MCF 10A (cell line): ENCODE measurements at places on chromosomes 5 and 9. TPM values are rescaled to one million over a fixed set of nuclear protein-coding genes. Genes with fewer than 3 reads are reported as not detected.

- DNase-seq, result peak; percentile 86
Observed at GRCh38 chr9:137150617-137151457, 11.9 kb downstream of the GRIN1 start.

DNA sequence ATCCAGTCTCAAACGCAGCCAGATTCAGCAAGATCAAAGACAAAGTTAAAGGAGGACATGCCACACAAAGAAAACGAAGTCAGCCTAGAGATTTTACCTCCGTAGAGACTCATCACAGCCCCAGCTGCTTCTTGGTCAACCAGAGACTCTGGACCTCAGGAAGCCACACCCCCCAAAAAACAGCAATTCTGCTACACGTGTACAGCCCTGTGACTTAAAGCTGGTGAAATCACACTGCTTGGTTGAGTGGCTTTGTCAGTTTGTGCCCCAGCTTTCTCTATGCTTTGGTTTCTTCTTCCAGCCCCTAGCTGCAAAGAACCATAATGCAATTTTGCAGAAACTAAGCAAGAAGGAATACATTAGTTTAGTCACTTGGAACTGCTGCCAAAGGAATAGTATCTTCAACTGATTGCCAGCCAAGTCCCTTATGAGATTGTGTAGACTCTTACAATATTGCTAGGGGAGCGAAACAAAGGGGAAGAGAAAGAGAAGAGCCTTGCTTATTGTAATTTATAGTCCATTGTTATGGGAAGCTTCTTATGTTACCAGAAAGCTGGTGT is 158.8 kb upstream of the ZNF462 start:
- no peak for DNase-seq

SHOC1 gene
- 0.09 and 0.15 TPM in 2 replicates for total RNA-seq

- peak; percentile 21 for DNase-seq
Observed at GRCh38 chr5:157308836-157309465, 43.0 kb downstream of the CYFIP2 start.

SPOCK1 gene
- 34.3 and 61.6 TPM in 2 replicates for total RNA-seq

IL5 gene
- total RNA-seq, result not detected in 2 replicates

BTNL8 gene
- total RNA-seq, result not detected in 2 replicates

DNA sequence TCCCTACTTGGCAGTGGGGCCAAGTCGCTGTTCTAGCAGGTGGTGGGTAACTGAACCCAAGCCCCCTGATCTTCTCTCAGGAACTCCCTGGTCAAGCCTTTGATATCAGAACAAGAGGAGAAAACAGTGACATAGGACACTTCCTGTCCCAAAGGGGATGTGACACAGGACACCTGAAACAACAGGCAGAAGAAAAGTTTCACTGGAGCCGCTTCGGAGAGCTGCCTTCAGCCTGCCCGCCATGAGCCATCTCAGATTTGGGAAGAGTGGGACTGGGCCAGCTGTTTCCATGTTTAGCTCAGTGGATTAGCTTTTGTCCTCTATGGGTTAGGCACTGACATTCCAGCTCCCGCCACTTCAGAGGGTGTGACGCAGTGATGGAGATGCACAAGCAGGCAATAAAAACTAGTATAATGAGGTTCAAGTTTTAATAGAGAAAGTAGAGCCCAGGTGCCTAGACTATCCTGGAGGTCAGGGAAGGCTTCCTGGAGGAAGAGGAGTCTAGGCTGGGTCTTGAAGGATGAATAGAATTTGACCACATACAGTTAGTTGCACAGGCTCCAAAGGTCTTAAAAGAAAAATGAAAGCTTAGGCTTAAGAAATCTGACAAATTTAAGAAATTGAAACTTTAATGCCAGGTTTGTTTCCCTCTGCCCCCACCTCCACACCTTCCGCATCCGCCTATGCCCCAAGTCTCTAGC is 104.1 kb upstream of the SPRY4 start:
- DNase-seq, result no peak

FOXD4 gene
- 2.1 and 2.4 TPM in 2 replicates for total RNA-seq

NRARP gene
- total RNA-seq, result 1.4 and 2.2 TPM in 2 replicates

- DNase-seq, result peak; percentile 16
Observed at GRCh38 chr9:89969156-89969675, 364.4 kb downstream of the GADD45G start.

NIM1K gene
- not detected in 2 replicates for total RNA-seq

DNA sequence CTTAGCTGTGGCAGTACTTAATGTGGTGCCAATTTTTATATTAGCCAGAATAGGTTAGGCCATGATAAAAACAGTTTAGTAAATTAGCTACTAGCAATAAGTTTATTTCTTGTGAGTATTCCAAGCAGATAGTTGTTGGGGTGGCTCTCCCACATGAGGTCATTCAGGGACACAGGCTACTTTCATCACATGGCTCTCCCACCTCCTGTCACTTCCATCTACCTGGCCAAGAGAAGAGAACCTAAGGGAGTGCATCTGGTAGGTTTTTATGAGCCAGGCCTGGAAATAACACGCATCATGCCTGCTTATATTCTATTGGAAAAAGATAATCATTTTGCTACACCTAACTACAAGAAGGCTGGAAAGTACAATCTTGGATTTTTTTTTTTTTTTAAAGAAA is 161.4 kb upstream of the CCNH start:
- no peak for DNase-seq
